Lower leg skin (tissue), 4 donors: ENCODE measurements at places on chromosomes 5 and 9. TPM values are rescaled to one million over a fixed set of nuclear protein-coding genes. Genes with fewer than 3 reads are reported as not detected.

DNA sequence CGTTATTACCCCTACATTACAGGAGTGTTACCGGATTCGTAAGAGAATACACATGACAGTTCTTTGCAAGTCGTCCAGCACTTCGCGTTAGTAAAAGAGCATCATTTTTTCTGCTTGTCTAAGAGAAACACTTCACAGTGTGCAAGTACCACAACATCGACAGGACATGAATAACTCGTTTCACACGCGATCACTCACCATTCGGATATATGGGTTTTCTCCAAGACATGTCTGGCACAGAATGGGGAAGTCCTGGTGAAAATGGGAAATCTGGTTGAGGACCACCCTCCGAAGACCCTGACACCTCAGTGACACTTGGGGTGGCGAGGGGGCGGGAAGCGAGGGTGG, 642 bp downstream of the RBM22 start:
- no peak for DNase-seq

DNA sequence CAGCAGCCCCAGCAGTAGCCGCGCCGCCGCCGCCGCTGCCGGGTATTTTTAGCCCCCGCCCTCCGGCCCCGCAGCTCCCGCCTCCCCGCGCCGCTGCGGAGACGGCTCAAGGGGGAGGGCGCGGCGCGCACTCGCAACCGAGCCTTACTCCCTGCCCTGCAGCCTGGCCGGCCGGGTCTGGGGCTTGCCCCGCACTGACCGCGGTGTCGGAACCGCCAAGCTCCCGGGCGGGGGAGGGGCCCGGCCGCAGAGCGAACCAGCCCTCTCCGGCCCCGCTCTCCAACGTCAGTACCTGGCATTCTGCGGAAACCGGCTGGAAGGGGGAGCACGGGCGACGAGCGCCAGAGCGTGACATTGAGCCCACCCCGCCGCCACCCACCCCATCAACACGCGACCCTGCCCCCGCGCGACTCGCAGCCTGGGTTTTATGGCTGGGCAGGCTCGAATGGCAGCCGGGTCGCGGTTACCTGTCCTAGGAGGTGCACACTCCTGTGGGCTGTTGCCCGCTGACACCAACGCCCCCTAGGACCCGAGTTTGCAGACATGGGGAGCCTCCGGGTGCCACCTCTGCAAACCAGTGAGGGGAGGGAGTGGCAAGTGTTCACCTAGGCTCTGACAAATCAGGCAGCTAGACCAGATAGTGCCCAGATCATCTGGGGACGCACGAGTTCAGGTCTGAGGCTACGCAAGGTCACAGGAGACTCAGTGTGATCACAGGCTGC, at the start of gene ACSL6:
Gene ACSL6, minus strand, starts transcription at position 37 of the 722 bp plus-strand sequence. CDS start 105 bp downstream, outside the sequence.
- DNase-seq, result no peak

The RLN1 gene
- total RNA-seq, result not detected

- no peak for DNase-seq
Observed at GRCh38 chr5:86866036-86866435, 248.3 kb downstream of the COX7C start.

The PSIP1 gene
- 15.5 TPM for total RNA-seq
